Stimulated activated CD4-positive, alpha-beta T cell treated with anti-CD3 and anti-CD28 coated beads, Interleukin-12 subunit alpha, Interleukin-12 subunit beta, amount 100 ng/mL, for 24 hours (primary cell): ENCODE measurements at places on chromosomes 7 and 10.

DNA sequence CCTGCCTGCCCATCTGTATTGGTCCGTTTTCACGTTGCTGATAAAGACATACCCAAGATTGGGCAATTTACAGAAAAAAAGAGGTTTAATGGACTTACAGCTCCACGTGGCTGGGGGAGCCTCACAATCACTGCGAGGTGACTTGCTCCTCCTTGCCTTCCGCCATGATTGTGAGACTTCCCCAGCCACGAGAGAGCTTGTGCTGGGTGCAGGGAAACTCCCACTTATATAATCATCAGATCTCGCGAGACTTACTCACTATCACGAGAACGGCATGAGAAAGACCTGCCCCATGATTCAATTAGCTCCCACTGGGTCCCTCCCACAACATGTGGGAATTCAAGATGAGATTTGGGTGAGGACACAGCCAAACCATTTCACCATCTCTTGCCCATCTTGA, 111.8 kb downstream of the MYL10 start:
- no peak for DNase-seq

DNA sequence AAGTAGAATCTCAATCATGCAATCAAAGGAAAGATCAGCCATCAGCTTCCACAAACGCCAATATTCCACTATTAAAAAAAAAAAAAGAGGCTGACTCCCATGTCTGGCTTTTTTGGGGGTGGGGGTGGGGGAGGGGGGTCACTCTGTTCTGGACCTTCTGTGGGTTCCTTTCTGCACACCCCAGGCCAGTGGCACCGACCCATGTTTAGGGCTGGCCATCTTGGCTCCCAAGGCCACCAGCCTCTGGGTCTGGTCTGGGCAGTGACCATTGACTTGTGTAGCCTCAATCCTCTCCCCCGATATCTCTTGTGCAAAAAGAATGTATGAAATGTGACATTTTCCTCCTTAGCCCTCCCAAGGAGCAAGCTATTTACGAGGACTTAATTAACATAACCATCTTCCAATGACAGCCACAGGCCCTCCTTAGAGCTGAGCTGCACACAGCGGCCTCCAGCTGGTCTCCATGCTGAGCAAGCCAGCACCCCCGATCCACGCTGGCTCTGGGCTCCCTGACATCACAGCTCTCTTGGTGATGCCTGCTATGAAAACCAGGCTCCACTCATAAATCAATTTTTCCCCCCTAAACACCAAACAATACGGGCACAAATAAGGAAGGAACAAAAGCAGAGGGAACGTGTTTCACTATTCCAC, 100.1 kb downstream of the ZRANB1 start:
- DNase-seq = no peak

GRCh38 chr10:78531088-78531487, 497.4 kb downstream of the RPS24 start:
- DNase-seq = no peak

GRCh38 chr10:88226891-88227290, 356.2 kb downstream of the RNLS start:
- DNase-seq = no peak

DNA sequence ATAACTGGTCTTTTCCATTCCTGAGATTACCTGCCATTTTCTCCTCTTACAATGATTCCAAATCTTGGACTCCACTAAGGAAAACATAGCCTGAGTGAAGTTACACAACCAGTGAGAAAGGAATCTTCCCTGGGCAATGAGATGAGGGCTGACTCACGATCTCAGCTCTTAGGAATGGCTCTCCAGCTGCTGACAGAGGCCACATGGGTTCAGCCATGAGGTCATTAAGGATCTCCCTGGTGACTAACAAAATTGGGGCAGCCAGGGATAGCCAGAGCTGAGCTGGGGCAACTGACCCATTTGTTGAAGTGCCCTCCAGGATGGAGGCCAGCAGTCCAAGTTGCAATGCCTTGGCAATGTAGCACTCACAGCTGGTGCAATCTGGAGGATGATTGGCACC, 78.7 kb upstream of the MKLN1 start:
- DNase-seq = no peak

DNA sequence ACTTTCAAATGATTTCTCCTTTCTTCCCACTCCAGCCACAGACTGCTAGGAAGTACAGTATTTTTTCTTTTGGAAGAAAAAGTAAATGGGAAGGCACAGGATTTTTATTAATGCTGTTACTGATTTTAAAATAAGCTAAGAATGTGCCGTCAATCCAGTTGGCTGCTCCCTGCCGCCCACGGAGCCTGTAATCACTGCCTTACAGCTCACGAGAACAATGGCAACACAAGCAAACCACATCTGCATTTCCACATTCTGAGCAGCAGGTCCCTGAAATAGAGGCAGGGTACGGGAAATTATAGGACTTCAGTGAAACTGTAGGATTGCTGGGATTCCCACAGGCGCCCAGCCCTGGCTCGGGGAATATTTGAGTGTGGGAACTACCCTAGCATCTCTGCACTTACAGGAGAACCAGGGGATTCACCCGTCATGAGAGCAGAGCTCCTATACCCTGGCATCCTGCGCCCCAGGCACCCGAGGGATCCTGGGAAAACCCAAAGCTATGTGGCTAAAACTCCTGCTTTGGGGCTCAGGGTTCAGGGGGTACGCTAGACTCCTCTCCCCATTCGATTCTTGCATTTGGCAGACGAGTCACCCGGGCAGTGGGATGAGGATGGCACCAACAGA, 72.9 kb upstream of the TNS3 start:
- DNase-seq = no peak

- DNase-seq = no peak
Observed at GRCh38 chr7:155971180-155971770, 159.0 kb upstream of the SHH start.

DNA sequence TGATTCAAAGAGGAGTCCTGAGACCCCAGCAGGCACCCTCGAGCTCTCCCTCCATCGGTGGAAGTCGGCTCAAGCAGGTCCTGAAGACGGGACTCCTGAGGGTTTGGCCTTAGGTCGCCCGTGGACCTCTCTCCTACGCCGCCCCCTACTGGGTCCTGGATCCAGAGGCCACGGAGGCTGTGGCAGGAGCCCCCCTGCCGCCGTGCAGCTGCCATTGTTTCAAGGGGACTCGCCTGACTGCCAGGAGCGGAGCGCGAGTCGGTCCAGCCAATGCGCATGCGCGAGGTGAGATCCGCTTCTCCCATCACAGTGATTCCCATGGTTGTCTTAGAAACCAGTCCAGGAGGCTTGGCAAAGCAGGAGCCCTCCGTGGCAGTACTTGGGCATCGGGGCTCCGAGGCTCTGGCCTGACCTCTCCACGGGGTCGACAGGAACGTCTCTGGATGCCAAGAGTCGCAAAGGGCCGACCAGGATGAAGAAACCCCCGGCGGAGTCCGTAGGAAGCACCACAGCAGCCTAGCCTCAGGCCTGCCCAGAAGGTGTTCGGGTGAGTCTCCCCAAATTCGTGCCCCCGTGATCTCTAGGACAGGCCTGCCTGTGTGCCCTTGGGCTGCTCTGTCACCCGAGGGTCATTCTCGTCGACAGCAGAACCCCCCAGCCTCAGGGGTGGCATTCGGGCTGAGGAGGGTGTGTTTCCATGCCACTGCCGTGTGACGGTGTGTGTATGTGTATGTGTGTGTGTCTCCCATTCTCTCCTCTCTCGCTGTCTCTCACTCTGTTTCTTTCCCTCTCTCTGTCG, 322.3 kb downstream of the ZNF716 start:
- no peak for DNase-seq

GRCh38 chr7:108308903-108309302, 147.3 kb downstream of the NRCAM start:
- no peak for DNase-seq

- DNase-seq = no peak
Observed at GRCh38 chr10:129032372-129033313, 434.4 kb upstream of the MGMT start.

GRCh38 chr7:153638821-153639435, 413.3 kb upstream of the DPP6 start:
- DNase-seq = no peak

GRCh38 chr10:131750973-131751826, 149.6 kb upstream of the PPP2R2D start:
- DNase-seq = no peak

- no peak for DNase-seq
Observed at GRCh38 chr7:11726001-11726793, 105.8 kb downstream of the THSD7A start.

GRCh38 chr7:81852701-81853100, 82.9 kb upstream of the HGF start:
- no peak for DNase-seq

DNA sequence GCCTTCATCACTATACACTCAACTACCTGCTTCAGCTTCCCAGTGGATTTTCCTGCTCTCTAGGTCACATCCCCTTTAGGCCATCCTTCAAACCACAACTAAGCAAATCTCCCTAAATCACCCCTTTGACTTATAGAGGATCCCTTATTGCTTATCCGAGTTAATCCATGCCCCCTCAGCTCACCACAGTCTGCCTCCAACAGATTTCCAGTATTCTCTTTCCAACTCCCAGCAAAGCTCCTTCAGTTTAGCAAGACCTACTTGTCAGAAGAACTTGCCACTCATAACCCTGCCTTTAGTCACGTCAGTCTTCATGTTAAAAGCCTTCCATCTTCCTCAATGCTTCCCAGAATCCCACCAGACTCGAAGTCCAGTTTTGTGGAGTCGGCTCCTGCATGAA, 38.6 kb downstream of the RAPGEF5 start:
- DNase-seq = no peak

GRCh38 chr7:28328146-28328545, 84.2 kb upstream of the CREB5 start:
- no peak for DNase-seq

DNA sequence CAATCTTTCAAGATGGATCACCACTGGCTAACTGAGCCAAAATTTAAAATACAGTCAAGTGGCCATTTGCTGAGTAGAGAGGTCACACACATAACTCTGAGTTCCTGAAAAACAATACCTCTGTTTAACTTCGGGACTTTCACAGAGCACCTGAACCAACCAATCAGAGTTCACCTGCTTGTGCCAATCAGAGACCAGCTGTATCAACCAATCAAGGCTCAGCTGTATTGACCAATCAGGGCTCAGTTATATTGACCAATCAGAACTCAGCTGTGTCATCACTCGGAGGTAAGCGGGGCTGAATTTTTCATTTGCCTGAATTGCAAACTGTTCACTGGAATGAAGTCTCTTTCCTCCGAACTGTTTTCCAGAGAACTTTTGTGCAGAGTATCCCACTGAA, 10.0 kb upstream of the CPXM2 start:
- DNase-seq = no peak

DNA sequence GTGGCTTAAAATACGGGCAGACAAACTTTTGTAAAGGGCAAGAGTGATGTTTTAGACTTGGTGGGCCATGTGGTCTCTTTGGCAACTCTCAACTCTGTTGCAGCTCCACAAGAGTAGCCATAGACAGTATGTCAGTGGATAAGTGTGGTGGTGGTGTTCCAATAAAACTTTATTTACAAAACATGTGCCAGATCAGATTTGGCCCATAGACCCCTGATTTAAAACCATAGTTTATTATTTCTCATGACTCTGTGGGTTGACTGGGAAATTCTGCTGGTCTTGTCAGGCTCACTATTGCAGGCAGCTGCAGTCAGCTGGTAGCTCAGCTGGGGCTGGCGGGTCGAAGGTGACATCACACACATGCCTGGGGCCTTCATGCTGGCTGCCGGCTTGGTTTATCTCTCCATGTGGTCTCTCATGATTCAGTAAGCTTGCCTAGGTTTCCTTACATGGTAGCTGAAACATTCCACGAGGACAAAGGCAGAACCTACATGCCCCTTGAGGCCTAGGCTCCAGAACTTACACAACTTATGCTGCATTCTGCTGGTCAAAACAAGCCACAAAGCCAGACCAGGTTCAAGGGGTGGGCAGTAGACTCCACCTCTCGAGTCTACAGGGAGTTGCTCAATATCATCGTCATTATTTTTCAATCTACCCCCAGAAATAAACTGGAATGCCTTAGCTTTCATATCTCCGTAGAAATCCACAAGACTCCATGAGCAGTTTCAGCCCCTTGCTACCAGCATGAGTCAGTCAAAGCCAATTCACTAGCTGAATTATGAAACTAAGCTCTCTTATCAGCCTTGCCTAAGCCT, 245.7 kb downstream of the WDR11 start:
- no peak for DNase-seq

DNA sequence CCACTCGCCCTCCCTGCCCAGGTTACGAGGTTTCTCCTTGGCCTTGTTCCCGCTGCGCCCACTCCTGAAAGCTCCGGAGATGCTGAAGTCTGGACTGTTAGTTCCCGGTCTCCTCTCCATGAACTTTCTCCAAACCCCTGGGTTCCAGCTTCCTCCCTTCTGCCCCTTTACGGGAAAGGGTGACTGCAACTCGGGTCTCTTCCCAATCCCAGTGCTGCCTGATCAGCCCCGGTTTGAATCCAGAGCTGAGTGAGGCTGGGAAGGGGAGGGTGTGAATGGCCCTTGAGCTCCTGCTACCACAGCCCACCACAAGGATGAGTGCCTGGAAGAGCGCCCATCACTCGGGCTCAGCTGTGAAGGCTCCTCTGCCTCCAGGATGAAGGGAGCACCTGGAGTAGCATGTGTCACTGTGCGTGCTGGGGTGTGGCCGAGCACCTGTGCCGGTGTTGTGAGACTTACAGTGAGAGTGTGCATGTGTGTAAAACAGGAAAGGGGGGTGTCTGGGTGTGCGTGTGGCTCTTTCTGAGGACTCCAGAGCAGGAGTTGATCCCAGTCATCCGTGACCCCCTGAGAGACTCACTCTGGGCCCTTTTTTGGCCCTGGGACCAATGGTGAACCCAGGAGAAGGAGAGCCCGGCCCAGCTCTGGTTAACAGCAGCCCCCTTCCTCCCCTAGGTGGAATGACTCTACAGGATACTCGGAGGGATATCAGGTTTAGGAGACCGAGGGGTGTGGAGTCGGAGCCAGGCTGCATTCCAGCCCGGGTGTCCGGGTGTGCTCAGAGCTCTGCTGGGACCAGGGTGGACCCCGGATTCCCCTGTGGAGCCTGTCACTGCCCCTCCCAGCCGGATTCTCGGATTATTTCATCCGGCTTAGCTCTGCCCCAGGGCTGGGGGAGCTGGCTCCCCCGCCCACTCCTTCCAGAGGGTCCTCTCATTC, 1.1 kb upstream of the ZNF467 start:
- no peak for DNase-seq

GRCh38 chr7:4791738-4792536, 16.5 kb downstream of the AP5Z1 start:
- peak; percentile 66 for DNase-seq

DNA sequence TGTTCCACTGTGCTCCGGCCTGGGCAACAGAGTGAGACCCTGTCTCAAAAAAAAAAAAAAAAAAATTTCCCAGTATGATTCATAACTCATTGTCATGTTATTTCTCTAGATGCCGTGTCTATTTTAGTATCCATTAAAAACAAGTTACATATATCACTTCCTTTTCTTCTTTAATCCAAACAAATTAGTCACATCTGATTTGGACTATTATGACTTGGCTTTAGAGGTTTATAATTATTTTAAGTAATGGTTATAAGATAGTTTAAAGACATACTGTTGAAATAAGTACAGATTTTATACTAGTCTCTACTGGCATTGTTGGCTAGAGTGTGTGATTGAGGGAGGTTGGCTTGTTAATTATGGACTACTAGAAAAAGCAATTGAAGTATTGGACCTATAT, 53.3 kb downstream of the ZMYND11 start:
- DNase-seq = no peak
